DMS 273 treated with DMSO at 0.1 percent for 48 hours (cell line): ENCODE measurements at places on chromosomes 3 and 15.

DNA sequence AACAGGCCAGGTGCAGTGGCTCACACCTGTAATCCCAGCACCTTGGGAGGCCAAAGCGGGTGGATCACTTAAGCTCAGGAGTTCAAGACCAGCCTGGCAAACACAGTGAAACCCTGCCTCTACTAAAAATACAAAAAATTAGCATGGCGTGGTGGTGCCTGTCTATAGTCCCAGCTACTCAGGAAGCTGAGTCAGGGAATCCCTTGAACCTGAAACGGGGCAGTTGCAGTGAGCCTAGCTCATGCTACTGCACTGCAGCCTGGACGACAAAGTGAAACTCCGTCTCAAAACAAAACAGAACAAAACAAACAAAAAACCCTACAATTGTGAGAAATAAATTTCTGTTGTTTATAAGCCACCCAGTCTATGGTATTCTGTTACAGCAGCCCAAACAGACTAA lies 94.7 kb downstream of the PIK3CB start:
- no peak for DNase-seq

DNA sequence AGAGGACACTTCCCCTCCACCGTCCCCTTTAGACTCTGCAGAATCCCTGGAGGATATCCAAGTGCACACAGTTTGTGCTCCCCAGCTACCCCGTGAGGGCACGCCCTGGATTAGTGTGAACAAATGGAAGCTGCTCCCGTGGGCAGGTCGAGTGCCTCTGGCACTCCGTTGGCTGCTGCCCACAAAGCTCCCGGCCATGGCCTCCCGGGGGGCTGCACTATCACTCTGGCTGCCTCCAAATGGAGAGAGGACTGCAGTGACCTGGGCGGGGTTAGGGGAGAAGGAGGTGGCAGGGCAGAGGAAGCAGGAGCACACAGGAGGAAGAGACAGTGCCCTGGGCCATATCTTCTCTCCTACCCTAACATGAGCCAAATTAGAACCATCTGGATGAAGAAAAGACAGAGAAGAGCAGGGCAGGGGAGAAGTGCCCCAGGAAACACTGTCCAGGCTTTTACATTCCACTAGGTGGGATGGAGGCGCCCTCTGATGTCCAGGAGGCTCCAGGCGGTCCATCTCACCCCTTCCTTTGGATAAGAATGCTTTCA lies 29.4 kb upstream of the ACAD9 start:
- no peak for DNase-seq

- no peak for DNase-seq
These were observed 179.4 kb downstream of the ABHD5 start for GRCh38 chr3:43870120-43870519.

DNA sequence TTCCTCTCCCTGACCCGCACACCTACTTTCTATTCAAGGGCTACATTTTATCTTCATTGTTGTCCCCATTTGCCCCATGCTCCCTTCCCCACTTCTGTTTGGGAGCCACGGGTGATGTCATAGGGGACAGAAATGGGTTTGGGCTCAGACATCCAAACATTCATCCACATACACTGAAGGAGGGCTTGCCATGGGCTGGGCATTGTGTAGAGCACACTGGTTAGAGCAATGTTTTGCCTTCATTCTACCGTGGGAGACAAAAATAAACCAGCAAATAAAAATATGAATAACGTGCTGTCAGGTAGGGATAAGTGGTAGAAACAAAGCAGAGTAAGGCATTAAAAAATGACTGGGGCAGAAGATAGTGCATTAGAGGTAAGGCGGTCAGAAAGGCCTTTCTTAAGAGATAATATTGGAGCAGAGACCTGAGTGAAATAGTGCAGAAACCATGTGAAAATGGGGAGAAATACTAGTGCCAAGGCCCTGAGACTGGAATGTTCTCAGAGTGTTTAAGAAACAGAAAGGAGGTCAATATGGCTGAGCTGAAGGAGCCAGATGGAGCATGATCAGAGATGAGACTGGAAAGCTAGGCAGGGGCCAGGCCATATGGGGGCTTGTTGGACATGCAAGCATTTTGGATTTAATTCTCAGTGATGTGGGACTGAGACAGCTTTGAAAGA lies 40.9 kb upstream of the CLSTN2 start:
- no peak for DNase-seq

- no peak for DNase-seq
These were observed 129.9 kb upstream of the ABI3BP start for GRCh38 chr3:101123081-101123480.

GRCh38 chr15:69143756-69144436 lies 16.5 kb upstream of the GLCE start:
- no peak for DNase-seq

DNA sequence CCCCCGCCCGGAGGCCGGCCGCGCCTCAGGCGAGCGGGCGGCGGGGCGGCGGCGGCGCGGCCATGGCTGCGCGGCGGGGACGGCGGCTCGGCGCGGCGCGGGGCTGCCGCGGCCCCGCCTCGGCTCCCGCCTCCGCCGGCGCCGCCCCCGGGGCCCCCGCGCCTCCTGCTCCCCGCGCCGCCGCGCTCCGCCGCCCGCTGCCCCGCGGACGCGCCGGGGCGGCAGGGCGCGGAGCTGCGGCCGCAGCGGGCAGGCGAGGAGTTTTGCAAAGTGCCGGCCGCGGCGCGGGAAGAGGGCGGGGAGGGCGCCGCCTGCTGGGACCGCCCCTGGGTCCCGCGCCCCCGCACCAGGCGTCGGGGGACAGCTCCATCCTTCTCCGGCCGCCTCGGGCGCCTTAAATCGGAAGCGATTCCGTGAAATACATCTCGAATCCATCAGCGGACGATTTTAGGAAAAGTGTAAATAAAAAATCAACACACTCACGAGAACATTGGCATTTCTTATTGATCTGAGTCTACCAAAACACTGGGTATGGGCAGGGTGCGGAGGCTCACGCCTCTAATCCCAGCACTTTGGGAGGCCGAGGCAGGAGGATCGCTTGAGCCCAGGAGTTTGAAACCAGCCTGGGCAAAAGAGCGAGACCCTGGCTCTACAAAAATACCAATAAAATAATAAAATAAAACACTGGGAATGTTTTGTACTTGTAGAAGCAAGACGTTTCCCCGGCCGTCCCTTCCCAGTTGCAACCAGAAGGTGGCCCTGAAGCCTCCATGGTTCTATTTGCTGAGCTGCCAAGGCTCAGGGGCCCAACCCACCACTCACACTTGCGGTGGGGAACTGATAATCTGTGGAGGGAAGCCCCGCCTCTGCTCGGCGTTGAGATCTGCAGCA lies 136.9 kb downstream of the NUP210 start:
- DNase-seq = no peak

- no peak for DNase-seq
These were observed 22.4 kb downstream of the ISG20 start for GRCh38 chr15:88661041-88661700.

GRCh38 chr3:37913522-37913921 lies 51.8 kb downstream of the CTDSPL start:
- no peak for DNase-seq

DNA sequence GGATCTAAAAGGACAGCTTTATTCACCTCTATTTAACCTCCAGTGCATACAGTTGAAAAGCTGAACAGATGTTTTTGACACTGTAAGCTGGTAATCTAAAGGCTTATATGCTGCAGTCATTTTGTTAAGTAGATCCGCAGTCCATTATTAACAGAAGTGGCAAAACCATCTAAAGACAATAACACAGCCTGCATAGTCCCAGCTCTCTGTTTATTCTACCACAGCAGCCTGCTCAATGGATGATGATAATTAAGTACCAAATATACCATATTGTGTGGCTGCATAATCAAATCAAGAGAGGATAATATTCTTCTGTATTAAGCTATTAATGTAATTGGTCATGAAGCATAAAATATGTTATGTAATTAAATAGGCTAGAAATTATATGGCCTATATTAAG lies 207.1 kb downstream of the MEIS2 start:
- no peak for DNase-seq

DNA sequence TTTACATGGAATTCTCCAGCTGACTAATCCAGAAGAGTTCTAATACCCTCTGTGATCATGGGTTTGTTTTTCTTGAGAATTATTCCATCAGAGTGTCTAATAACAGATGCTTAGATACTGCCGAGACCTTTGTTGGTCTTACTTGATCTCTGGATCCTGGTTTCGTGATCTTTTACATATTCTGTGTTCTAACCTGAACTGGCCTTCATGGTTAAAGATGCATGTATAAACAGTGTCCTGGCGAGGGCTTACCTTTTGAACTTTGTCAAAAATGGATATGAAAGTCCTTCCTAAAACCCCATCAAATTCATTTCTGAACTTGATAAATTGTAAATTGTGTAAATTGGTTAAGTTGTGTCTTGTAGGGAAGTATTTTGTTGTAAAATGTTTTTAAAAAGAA lies 24.8 kb downstream of the UBE2Q2 start:
- no peak for DNase-seq

DNA sequence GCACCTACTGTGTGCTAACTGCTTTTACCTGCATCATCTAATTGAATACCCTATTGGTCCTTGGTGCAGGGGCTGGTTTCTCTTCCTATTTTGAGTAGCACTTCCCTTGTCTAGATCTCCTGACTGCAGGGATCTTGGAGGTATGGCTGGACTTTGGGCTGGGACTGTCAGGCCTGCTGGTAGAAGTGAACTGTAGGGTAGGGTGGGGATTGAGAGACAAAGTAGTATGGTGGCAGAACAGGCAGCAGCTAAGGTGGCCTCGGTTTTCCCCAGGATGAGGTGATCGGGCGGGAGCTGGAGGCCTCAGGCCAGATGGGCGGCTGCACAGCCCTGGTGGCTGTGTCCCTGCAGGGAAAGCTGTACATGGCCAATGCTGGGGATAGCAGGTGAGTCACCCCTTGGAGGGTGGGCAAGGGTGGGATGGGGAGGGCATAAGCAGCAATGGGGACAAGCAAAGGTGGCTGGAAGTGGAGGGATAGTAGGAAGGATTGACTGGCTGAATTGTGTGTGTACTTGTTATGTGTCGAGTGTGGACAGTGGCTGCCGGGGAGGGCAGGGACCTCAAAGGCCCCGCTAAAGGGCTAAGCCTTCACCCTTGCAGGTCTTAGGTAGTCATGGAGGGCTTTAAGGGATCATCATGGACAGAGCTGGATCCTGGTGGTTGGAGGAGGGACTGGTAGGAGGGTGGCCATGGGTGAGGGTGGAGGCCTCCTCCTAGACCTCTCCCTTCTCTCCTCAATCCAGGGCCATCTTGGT lies 2.0 kb downstream of the PPM1M start:
- DNase-seq = no peak

DNA sequence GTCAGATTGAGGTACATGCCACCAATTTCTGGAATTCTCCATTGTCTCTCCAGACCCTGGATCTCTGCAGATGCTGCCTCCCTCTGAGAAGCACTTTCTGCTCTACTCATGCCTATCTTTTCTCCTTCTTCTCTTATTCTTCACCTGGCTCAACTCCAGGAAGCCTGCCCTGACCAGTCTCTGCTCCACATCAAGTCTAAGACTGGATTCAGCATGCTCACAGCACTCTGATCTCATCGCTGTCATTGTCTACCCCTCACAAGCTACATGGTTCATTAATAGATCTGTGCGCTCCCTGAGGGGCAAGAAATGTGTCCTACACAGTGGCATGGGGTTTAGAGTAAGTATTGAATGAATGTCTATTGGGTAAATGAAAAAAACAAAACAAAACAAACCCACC lies 38.7 kb downstream of the CCR4 start:
- no peak for DNase-seq

- no peak for DNase-seq
These were observed 124.8 kb upstream of the NECTIN3 start for GRCh38 chr3:110946810-110947209.

DNA sequence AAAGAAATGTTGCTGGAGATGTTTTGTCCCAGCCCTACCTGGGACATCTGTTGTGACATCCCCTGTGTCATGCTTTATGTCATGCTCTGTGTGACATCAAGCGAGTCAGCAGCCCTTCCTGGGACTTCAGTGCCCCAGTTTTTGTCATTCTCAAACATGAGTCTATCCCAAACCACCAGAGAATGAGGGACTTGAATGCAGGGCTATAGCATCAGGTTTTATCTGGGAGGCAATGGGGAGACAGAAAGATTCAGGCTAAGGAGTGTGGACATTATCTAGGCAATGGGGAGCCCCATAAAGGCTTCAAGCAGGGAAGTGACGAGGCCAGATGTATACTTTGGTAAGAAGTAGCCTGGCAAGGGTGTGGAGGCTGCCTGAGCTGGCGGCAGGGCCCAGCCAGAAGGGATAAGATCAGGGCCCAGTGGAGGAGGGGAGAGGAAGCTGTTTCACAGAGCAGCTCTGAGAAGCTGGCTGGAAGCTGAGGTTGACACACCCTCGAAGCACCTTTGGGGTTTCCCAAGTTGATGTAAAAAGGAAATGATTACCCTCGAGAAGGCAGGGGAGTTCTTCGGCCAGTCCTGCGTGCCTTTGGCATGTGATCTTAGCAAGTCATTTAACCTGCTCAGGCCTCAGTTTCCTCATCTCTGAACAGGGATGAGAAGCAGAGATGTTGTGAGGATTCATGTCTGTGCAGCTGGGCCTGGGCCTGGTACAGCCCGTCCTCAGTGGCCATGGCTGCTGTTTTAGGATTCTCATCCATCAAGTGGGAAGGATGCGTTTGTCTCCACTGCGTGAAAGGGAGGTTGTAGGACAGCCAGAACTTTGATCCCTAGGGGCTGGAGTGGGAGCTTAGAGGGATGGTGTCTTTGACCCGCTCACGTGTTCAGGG lies 34.3 kb downstream of the IRAK2 start:
- DNase-seq = no peak

GRCh38 chr3:2978977-2979732 lies 131.0 kb downstream of the IL5RA start:
- DNase-seq = no peak

- no peak for DNase-seq
These were observed 213.0 kb downstream of the NECTIN3 start for GRCh38 chr3:111284503-111285183.

DNA sequence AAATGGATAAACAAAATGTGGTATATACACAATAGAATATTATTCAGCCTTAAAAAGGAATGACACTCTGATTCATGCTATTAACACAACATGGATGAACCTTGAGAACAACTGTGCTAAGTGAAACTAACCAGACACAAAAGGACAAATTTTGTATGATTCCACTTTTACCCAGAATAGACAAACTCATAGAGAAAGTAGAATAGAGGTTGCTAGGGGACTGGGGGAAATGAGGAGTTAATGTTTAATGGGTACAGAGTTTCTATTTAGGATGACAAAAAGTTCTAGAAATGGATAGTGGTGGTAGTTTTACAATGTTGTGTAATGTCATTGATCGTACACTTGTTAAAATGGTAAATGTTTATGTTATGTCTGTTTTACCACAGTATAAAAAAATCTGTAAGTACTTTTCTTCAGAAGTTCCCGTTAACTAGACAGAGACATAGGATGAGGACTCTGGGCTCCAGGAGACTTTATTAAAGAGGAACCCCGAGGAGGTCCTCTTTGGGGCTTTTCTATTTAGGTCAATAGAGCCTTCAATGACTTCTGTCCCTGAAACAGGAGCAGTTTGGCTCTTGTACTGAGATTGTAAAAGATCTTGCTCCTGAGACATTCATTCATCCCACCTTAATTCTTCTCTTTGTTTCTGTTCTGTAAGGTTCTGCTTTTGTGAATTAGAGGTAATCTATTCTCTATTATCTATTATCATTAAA lies 24.5 kb downstream of the ABHD6 start:
- no peak for DNase-seq

DNA sequence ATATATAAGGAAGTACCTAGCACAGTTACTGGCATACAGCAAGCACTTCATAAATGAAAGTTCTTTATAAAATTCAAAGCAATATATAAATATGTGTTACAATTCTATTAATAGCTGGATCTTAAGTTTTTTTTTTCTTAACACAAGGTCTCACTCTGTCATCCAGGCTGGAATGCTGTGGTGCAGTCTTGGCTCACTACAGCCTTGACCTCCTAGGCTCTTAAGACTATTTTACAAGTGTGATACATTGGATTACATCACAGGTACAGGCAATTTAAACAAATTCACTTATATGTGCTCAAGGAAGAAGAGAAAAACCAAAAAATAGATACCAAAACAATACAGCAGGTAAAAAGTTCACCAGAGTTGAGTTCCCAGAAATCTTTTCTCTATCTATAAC lies 60.6 kb downstream of the ZNF280D start:
- DNase-seq = no peak
